ENCODE measurements at places on chromosomes 12 and 14.

DNA sequence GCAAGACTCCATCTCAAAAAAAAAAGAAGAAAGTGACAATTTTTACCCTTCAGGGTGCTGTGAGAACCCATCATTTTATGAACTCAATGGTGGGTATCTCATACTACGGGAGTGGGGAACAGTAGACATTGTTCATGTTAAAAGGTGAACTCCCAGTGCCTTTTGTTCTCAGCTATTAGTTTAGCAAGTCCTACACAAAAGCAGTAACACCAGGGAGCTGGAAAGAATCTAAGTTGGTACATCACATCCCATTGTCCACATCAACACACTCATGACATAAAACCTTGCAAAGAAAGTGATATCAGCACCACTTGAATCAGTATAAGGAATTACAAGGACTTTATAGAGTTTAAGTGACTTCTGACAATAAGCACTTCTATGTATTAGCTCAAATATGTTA lies 47.4 kb upstream of the ABCC9 start:
- no peak for DNase-seq

GRCh38 chr12:40153432-40153831 lies 47.6 kb upstream of the SLC2A13 start:
- no peak for DNase-seq

- DNase-seq: no peak
Observed at GRCh38 chr12:52195065-52195730, 3.4 kb upstream of the KRT80 start.

DNA sequence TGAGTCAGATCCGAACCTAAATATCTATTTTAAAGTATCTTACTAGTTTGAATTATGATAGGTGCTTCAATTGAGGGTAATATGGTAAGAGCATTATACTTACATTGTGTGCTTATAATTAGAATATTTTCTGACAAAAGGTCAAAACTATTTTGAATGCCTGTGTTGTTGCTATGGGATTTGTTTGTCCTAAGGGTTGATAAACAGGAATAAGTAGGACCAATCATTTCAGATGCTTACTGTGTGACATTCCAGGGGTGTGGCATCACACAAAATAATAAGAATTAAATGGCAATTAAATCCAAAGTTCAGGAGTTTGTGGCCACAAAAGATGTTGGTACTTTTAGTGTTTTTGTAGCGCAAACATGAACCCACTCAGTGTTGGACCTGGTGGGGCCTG lies 256.2 kb upstream of the DDHD1 start:
- DNase-seq: no peak

DNA sequence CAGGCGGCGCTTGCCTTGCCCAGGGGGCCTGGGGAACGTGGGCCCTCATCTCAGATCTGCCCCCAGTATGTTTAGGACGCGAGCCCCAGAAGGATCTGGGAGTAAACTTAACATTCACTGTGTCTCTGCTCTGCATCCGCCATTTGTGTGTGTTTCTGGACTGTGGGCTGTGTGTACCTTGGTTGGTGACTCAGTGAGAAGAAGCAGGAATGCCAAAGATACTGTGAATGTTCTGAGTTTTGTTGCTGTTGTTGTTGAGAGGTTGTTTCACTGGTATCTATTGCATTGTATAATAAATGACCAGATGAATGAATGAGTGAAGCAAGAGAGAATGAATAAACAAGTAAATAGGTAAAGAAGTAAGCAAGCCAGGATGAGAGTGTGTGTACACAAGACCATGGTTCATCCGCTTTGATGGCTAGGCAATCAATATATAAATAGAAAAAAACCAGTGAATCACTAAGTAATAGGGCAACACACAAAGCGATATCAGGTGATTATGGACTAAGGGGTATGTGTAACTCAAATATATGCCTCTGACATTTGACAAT lies 20.5 kb downstream of the MEG3 start:
- no peak for DNase-seq

DNA sequence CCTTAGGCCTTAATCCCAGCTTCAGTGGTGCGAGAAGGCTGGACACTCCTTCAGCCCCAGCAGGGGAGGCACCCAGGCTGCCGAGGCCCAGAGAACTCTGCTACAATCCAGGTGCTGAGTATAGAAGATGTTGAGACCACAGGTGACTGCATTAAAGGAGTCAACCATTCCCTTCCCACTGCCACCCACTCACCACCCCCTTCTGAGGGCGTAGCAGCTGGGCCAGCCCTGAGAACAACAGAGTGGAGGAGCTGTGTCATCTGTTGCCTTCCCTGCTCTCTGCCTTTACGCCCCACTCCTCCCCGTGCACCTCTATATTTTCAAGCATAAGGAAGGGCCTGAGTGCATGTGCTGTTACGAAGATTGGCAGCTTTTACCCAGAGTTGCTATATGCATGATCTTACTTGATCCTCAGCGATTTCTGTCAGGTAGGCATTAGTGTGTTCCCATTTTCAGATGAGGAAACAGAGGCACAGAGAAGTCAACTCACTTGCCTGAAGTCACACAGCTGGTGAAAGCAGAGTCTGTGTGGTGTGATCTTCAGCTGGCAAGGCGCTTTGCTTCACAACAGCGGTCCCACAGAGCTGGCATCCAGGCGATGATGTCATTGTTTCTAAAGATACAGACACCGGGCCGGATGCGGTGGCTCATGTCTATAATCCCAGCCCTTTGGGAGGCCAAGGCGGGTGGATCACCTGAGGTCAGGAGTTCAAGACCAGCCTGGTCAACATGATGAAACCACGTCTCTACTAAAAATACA lies 46.7 kb downstream of the RIN3 start:
- DNase-seq: no peak

DNA sequence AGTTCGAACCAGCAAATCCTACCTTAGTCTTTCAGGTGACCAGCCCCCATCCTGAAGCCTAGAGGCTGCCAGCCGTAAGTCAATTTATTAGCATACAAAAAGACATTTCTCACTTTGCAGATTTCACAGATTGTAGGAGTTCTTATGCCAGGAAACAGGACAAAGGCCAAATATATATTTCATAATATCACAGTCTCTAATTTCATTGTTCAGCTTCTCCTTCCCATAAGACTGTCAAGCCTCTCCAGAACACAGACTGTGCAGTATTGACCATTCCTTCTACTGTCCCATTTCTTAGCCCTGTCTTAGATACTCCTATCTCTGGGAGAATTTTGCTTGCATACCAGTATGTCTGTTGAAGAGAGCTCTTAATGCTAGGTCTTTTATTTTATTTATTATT lies 89.2 kb upstream of the RESF1 start:
- DNase-seq: no peak

- DNase-seq: no peak
Observed at GRCh38 chr12:56103066-56103711, 1.2 kb upstream of the PA2G4 start.

DNA sequence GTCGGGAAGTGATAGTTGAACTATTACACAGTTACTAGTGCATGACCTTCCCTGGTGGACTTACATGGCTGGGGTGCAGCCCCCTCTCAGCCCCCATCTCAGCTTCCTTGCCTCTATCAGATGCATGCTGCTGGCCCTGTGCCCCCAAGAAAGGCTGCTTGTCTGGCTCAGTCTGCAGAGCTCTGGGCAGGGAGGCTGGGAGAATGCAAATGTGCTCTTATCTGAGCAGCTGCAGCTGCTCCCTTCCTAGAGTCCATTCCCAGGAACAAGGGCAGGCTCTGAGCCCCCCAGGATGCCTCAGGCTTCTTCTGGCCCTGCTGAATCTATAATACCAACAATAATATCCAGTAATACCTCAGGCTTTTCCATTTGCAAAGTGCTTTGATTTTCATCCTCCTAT lies 218.1 kb upstream of the SRRM4 start:
- DNase-seq: no peak

DNA sequence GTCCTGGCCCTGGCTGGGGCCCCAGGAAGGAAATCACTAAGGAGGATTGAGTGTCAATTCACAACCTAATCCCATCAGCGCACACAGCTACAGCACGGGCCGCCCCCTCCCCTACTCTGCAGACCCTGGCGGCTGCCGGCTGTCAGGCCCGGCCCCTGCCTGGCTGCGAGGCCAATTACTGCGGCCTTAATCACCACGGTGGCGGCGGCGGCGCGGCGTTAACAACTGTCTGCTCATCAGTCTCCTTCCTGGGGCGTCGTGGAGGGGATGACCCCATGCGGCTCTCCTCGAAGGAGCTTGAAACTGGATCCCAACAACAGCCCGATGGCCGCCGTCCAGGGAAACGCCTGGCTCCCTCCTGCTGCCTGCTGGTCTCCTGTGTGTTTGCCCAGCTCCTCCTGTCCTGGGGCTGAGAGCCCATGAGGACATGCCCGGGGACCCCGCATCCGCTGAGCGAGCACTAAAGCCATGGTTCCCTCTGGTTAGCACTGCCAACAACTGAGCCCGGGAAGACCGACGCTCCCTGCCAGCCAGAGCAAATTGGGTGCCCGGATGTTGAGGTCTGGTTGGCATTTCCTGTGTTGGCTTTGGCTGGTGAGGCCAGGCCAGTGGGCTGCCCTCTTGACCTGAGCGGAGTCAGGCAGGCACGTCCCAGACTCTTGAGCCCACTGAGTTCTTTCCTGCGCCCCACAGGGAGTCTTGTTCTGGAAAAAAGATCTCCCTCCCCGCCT lies 21.8 kb upstream of the EIF2B2 start:
- DNase-seq: no peak

DNA sequence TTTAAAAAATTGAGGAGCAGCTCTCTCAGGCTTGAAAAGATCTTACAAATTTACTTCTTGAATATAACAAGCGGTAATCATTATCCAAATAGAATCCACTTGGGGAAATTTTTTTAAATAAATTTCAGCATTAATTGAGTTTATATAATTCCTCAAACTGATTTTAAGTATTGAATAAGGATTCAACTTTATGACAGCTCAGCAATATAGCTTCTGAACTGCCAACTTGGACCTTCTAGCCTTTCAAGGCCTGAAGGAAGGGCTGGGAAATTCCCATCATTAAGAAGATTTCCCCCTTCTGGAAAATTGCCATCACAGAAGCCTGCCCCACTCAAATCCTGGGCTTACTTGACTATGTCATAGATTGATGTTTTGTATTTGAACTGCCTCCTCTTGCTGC lies 57.5 kb upstream of the GARIN2 start:
- DNase-seq: no peak

- DNase-seq: no peak
Observed at GRCh38 chr12:89636052-89636775, 72.4 kb downstream of the ATP2B1 start.

GRCh38 chr12:6201213-6201608 lies 1.0 kb downstream of the CD9 start:
- no peak for DNase-seq

DNA sequence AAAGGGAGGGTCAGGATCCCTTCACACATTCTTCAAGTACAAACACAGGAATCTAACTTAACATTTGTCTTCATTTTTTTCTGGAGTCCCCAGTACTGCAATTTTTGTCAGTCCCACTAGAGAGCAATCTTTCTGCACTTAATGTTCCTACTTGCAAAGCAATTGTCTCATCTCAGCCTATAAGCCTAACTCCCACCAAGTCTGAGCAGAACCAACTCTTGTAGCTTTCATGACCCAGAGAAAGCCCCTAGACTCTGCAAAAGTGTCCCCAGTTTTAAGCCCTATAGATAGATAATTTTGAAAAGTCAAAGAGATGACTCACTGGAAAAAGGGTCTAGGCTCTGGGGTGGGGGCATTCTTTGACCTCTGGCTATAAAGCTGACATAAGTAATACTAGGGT lies 1.8 kb upstream of the ZBTB39 start:
- no peak for DNase-seq

- no peak for DNase-seq
Observed at GRCh38 chr14:71011479-71011878, 104.2 kb downstream of the PCNX1 start.

DNA sequence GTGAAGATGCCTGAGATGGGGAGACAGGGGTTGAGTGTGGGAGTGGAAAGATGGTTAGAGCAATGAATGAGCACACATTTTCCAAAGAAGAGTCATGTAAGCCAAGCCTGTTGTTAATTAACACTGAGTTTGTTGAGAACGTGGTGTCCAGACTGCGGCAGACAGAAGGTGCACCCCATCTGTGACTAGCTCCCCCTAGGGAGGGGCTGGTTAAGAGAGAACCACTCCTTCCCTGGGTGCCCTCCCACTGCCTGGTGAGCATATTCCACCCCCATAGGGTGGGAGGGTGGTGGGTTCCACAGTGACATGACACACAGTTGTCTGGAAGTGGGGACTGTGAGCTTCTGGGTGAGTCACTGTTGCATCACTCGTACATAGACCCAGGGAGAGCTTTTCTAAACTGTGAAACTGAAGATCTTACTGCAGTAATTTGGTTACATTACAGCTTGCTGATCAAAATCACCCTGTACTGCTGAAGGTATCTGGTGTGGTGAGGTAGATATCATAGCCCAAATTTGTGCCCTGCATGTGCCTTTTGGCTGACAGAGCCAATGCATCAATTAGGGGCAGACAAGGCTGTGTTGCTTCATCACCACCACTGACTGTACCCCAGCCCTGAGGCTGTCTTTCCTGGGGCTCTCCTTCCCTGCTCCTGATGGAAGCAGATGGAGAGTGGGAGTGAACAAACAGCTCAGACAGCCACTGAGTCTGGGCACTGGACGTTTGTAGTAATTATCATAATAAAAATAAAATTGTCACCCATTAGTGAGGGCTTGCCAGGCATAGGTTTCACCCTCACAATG lies 150.9 kb downstream of the EMP1 start:
- no peak for DNase-seq

DNA sequence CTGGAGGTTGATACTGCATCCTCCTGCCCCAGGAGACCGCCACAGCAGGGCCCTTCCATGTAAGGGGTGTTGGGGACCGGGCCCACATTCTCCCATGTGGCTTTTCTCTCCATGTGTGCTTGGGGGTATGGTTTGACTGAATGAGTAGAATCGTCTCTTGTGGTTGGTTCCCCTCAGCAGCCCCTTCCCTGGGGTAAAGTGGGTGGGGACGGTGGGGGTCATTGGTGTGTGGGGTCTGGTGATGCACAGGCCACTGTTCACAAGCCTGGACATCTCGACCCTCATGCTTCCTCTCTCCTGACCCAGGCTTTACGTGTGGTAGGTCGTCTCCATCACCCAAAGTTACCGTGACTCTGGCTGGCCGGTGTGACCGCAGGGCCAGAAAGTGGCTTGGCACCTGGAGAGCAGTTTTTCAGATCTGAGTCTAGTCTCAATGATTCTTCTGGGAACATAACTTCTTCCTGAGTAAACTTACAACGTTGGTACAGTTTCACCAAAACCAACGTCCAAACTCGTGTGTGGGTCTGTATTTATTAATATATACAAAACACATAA lies 17.7 kb downstream of the DCAF4 start:
- no peak for DNase-seq

GRCh38 chr12:77124767-77125166 lies 59.4 kb upstream of the E2F7 start:
- no peak for DNase-seq

GRCh38 chr14:46717211-46717610 lies 65.6 kb upstream of the RPL10L start:
- no peak for DNase-seq

DNA sequence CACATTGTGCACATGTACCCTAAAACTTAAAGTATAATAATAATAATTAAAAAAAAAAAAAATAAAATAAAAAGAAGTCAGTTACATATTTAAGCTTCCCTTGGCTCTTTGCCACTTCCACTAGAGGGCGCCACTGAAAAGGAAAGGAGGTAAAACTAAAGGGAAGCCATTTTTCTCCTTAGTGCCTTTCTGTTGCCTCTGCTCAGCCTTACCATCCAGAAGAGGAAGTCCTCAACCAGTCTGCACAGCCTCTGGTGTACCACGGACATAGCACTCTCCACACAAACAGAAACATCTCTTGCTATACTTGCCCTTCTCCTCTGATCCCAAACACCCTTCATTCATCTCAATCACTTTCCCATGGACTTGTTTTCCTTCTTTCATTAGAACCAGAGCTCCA lies 169.0 kb upstream of the EEA1 start:
- no peak for DNase-seq
